Brain pericyte (primary cell): ENCODE measurements at places on chromosomes 5 and 9.

GRCh38 chr5:176429972-176430371, 13.6 kb upstream of the CLTB start:
- DNase-seq: no peak

DNA sequence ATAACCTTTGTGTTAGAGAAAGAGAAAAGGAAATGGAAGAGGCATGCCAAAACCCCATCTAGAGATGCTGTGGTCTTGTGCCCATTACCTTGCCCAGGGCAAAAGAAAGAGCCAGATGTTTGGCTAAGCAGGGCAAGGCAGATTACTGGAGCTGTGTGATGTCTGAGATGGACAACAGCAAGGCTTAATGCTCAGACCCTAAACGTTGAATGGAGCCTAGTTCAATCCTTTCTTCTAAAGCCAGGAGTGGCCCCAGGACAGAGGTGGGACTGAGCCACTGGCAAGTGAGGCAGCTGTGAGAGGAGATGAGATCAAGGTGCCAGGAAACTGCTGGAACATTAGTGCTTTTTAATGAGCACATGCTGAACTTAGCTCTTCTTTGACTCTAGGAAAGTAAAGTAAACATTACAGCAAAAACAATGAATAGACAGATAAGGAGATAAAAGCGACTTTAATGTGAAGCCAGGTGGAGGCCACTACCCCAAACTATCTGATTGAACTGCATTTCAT, 143.0 kb upstream of the EGFLAM start:
- no peak for DNase-seq

- no peak for DNase-seq
Measured at GRCh38 chr5:146072595-146072994, 32.8 kb downstream of the PLAC8L1 start.

DNA sequence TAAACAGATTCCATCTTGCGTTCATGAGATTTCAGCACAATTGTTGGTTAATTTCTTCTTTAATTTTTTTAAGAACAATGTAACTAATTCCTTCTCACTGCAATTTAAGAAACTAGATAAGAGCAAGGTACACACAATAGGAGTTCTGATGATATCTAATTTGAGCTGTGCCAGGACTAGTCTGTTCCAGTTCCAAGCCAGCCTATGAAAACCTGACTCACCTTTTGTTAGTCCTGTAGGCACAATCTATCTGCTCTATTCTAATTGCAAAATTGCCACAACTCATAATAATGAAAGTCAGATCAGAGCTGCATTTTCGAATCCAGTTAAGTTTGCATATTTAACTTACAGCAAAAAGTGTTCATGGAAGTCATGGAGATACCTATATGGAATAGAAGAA, 494.1 kb upstream of the TUSC1 start:
- no peak for DNase-seq

GRCh38 chr9:74783408-74783807, 104.3 kb downstream of the TRPM6 start:
- DNase-seq: no peak

- DNase-seq: no peak
Measured at GRCh38 chr9:115015018-115015635, 84.7 kb upstream of the TNFSF8 start.

DNA sequence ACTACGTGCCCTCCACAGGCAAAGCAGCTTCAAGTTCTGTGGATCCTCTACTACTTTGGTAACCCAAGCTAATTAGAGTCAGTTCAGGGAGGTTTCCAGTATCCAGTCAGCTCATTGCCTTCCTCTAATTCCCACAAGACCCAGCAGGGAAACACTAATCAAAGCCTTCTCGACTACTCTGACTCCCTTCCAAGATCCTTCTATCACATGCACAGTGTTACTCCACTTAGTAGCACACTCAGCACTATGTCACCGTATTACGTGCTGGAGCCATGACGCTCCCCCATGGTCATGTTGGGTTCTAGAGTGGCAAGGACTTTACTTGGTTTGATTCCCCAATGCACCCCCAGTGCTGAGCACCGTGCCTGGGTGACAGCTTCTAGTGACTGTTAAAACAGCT, 53.0 kb downstream of the DCP2 start:
- no peak for DNase-seq

- DNase-seq: no peak
Measured at GRCh38 chr9:127424676-127424999, 456 bp downstream of the ZNF79 start.

DNA sequence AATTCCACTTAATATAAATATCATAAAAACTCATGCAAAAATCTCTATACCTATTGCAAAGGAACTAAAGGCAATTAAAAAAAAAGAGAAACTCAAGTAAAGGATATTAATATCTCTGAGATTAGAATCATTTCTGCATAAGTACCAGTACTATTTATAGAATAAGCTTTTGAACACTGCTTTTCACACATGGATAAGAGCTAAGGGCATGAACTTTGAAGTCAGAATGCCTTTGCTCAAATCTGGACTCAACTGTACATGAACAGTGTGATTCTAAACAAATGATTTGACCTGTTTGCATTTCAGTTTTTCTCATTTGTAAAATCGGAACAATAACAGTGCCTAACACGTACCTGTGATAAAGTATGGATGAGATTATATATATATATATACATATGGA, 255.9 kb downstream of the EFNA5 start:
- DNase-seq: no peak

- DNase-seq: no peak
Measured at GRCh38 chr5:178216779-178217178, 12.4 kb downstream of the HNRNPAB start.

DNA sequence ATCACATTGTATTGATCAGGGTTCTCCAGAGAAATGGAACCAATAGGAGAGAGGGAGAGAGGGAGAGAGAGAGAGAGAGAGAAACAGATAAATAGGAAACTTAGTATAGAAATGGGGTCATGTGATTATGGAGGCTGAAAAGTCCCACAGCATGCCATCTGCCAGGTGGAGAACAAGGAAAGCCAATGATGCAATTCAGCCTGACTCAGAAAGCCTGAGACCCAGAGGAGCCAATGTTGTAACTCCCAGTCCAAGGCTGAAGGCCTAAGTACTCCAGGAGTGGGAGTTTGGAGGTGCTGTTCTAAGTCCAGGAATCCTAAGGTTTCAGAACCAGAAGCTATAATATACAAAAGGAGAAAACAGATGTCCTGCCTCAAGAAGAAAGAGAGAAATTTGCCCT, 48.4 kb upstream of the ISOC1 start:
- DNase-seq: no peak

DNA sequence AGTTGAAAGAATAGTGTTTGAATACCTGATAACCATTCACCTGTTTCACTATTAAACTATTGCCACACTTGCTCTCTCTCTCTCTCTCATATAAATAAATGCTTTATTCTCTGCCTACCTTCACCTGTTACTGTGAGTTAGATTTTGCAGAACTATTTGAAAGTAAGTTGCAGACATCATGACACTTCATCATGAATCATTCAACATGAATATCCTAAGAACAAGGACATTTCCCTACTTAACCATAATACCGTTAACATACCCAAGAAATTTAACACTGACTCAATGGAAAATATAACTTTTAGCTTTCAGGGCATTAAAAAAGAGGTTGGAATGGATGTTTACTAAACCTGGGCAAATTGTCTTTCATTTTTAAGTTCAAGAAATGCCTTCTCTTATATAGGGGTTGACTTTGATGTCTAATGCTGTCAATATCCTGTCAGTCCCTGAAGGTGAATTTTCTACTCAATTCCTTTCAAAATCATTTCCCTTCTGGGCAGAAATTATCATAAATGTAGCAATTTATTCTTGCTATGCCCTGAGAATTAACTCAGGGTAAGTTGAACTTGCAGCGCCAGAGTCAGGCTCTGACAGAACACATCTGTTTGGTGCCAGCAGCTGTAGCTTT, 582.6 kb upstream of the TLE4 start:
- no peak for DNase-seq

DNA sequence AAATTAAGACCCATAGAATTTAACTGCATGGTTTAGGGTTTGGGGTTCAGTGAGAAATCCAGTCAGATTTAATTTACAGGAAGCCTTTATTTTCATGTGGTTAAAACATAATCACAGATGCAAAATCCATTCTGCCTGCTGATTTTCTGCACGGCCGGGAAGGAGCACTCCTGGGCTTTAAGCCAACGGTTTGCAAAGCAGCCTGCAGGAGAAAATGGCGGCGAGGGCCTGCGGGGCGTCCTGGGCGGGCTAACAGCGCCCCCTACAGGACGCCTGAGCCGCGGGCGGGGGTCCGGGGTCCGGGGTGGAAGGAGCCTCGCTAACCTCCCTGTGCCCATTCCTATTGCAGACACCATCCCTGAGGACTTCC, 47.6 kb downstream of the THBS4 start:
- DNase-seq: no peak

DNA sequence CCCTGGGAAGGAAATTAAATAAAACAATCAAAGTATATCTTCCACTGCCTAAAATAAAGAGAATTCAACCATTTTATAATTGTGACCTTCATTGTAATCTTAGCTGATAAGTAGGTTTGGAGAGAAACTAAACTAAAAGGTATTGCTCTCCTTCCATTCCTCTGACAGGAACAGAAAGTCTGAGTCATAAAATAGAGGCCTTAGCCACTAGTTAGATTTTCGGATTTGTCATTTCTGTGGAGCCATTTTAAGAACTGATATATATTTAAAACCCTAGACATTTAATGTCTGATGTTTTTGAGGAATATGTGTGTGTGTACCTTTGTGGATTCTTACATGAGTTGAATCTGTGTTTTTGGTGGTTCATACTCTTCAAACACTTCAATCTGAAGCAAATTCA, 11.8 kb upstream of the TMC1 start:
- DNase-seq: no peak

DNA sequence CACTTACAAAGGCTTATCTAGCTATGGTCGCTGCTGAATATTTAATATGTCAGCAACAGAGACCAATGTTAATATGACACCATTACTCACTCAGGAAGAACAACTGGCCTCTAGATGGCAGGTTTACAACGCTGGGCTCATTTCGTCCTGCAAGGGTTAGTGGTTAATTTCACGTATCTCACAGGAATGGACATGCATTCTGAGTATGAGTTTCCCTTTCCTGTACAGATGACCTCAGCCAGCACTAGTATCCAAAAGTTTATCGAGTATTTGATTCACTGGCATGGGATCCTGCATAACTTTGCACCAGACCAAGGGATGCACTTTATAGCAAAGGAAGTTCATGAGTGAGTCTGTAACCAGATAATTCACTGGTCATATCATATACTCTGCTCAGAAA, 8.7 kb upstream of the TRPC7 start:
- no peak for DNase-seq

- no peak for DNase-seq
Measured at GRCh38 chr5:169089343-169089742, 211.6 kb downstream of the SLIT3 start.

DNA sequence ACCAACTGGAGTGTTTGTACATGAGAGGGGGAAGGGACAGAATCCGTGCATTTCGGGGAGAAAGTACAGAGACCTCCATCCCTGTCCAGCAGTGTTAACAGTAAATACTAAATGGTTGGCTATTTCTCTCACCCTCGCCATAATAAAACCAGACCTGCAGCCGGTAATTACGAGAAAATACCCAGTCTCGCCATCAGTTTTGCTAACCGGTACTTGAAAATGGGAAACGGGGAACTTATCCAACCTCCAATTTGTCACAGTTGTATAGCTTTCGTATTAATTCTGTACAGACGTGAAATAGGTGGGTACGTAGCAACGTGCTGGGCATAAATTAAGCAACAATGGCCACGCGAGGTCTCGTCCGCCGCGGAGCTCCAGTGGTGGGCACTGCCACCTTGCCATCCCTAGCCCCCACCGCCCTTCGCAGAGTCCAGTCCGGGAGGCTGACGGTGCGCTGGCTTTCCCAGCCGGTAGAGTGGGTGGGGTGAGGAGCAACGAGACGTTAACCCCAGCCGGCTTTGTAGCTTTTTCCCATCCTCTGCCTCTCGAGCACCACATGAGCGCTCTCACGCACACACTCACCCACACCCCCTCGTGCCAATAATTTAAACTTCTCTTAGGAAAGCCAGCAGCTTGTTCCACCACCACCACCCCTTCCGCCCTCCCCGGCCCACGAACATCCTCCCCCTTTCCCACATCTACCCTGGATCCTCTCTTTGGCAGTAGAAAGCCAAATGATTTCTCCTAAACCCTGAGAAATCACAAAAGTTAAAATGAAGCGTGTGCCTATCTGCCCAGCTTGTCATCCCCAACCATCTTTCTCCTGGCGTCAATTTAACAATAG, 1.8 kb downstream of the ELAVL2 start:
- DNase-seq: no peak

DNA sequence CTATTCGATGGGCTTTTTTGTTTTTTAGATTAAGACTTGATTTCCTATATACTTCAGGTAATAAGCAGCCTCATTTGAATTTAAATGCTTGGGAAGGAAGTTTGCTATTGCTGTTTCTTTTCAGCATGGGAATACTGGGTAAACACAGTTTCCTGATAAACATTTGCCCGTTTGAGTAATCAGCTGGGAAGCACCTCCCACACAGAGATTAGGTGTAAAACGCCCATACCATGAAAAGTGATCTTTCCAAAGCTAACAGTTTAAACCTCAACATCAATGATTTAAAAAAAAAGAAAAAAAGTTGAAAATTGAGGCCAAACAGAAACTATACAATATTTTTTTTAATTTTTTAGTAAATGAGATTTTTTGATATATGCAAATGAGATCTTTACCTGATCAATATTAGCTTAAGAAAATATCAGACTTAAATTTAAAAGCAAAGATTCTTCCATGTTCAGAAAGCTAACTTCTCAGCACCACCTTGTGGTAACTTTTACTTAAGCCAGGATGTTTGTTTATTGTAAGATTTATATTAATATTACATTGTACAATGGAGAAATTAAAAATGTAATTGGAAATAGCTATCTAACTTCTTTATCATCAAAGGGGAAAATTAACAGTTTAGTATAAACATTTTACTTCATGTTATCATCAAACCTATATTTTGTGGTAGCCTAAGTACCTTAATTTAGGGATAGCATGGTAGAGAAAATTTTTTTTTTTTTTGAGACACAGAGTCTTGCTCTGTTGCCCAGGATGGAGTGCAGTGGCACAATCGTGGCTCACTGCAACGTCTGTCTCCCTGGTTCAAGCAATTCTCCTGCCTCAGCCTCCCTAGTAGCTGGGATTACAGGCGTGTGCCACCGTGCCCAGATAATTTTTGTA, 39.8 kb downstream of the F2RL2 start:
- no peak for DNase-seq

DNA sequence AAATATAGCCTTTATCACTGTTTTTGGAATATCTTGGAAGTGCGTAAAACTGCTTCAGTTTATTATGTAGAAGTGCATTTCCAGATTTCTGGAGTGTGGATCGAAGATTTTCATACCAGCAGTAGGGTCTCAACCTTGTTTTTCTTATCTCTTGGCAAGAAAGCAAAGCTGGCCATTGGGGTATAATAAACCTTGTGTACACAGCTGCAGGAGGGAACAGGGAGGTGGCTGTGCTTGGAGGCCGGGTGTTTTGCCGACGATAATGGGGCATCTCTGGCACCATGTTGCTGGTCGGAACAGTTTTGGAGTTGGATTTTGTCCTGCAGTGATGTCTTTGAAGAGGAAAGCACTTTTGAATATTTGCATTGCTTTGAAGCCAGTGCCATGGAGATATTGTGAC, 308.8 kb upstream of the DMRT1 start:
- no peak for DNase-seq

GRCh38 chr5:154329062-154329461, 116.7 kb upstream of the SAP30L start:
- no peak for DNase-seq
